ENCODE measurements at places on chromosomes 1 and 21. TPM values are rescaled to one million over a fixed set of nuclear protein-coding genes. Genes with fewer than 3 reads are reported as not detected.

Gene CRABP2
- polyA plus RNA-seq = 0.57 TPM

Gene RAB3B
- not detected for polyA plus RNA-seq

Gene NTMT2
- polyA plus RNA-seq = not detected

Gene ZNF593OS
- 0.16 TPM for polyA plus RNA-seq

Gene OPTC
- polyA plus RNA-seq = not detected

Gene AGBL4
- not detected for polyA plus RNA-seq

Gene MYBPHL
- polyA plus RNA-seq = 0.55 TPM

Gene COL6A1
- polyA plus RNA-seq = 30.4 TPM

GRCh38 chr1:203112475-203112874 lies 15.1 kb upstream of the ADORA1 start:
- H3K27ac ChIP-seq = no peak overlapping the region
- DNase-seq = no peak
- no peak overlapping the region for H3K4me3 ChIP-seq
- H3K4me1 ChIP-seq = peaks cover 14% of the 10 kb centered on the region
- H3K36me3 ChIP-seq = no peaks in the 10 kb centered on the region

DNA sequence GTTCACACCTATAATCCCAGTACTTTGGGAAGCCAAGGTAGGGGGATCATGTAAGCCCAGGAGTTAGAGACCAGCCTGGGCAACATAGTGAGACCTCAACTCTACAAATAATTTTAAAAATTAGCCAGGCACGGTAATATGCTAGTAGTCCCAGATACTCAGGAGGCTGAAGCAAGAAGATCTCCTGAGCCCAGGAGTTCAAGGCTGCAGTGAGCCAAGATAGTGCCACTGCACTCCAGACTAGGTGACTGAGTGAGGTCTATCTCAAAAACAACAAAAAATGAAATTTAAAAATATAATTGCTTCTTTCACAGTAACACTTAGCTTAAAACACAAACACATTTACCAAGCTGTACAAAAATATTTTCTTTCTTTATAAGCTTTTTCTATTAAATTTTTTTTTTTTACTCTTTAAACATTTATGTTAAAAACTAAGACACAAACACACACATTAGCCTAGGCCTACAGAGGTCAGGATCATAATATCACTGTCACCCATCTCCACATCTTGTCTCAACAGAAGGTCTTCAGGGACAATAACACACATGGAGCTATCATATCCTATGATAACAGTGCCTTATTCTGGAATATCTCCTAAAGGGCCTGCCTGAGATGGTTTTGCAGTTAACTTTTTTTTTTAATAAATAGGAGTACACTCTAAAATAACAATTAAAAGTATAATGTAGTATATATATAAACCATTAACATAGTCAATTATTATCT lies 43.9 kb downstream of the TESK2 start:
- no peak overlapping the region for H3K4me3 ChIP-seq
- no peaks in the 10 kb centered on the region for H3K27me3 ChIP-seq
- H3K4me1 ChIP-seq = peaks cover 3% of the 10 kb centered on the region
- no peaks in the 10 kb centered on the region for H3K36me3 ChIP-seq
- H3K27ac ChIP-seq = no peak overlapping the region

- H3K36me3 ChIP-seq = no peaks in the 10 kb centered on the region
- no peaks in the 10 kb centered on the region for H3K27me3 ChIP-seq
- DNase-seq = no peak
Observed at GRCh38 chr1:175219774-175220173, 27.2 kb upstream of the KIAA0040 start.

- no peaks in the 10 kb centered on the region for H3K36me3 ChIP-seq
- H3K4me3 ChIP-seq = peak overlapping the region; percentile 68
Observed at GRCh38 chr1:27575840-27576331, 28.1 kb downstream of the AHDC1 start.

DNA sequence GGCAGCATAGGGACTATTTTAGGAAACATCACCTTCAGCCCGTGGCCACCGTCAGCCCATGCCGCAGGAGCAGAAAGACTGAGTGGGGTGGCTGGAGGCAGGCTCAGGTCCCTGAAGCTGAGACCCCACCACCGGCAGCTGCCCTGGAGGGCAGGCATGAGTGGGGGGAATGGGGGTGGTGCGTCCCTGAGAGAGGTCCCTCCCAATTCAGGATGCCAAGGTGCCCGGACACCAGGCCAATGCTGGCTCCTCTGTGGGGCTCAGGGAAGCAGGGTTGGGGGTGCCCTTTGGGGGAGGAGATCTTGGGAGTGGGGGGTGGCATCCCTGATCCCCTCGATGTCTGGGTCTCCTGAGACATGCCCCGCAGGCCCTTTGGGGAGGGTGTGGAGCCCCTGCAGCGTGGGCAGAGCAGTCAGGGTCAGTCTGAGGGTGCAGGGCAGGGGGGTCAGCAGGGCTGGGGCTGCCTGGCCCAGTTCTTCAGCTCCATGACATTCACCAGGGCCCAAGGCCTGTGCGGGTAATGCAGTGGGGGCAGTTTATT lies 998 bp upstream of the TTC34 start:
- DNase-seq = peak; percentile 30
- peaks cover 11% of the 10 kb centered on the region for H3K27me3 ChIP-seq
- no peak overlapping the region for H3K27ac ChIP-seq
- no peaks in the 10 kb centered on the region for H3K36me3 ChIP-seq
- H3K4me1 ChIP-seq = no peaks in the 10 kb centered on the region

DNA sequence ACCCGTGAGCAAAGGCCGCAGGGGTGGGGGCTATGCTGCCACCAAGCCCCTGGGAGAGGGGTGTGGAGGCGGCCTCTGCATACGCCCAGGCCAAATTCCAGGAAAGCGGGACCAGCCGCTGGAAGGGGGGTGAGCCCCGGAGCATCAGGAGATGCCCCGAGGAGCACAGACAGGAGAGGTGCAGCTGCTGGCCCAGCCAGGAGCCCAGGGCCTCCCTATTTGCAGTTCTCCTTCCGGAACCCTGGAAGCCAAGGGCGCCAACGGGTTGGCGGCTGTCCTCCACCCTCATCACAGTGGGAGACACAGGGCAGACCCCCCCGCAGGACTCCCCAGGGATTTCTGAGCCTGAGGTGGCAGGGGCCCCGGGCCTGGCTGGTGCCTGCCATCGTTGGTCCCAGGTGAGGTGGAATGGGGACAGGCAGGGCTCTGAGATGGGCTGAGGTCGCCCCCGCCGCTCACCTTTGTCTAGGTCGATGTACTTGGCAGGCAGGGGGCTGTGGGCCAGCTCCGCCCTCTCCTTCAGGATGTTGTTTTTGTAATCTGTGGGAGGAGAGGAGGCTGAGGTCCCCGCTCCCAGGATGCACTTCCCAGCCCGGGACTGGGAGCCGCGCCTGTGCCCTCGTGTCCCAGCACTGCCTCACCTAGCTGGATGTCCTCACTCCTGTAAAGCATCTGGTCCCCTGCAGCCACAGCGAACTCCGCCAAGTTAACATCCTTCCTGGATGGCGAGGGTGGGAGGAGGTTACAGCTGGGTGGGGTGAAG lies 4.4 kb upstream of the DVL1 start:
- H3K27me3 ChIP-seq = no peaks in the 10 kb centered on the region
- peaks cover 17% of the 10 kb centered on the region for H3K4me1 ChIP-seq
- H3K4me3 ChIP-seq = no peak overlapping the region

- H3K4me1 ChIP-seq = no peaks in the 10 kb centered on the region
- no peaks in the 10 kb centered on the region for H3K36me3 ChIP-seq
- no peak overlapping the region for H3K4me3 ChIP-seq
Observed at GRCh38 chr1:242770366-242770765, 245.9 kb upstream of the PLD5 start.

DNA sequence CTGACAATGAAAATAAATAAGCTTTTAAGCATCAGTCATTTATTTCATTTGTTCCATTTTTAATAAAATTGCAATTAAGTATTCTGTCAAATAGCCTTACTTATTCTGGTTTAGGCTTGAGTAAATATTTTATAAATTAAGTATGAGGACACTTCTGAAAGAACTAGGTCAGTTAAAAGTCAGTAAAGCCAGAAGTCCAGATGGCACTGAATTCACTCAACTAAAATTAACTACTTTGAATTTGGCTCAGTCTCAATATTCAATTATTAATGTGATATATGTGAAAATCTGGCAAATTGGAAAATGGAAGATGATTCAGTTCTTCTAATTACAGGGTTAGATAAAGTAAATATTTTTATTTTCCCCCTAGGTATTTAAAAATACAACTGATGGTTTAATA lies 174.2 kb downstream of the BRINP3 start:
- no peaks in the 10 kb centered on the region for H3K4me1 ChIP-seq
- no peaks in the 10 kb centered on the region for H3K27me3 ChIP-seq
- DNase-seq = no peak
- no peaks in the 10 kb centered on the region for H3K36me3 ChIP-seq

DNA sequence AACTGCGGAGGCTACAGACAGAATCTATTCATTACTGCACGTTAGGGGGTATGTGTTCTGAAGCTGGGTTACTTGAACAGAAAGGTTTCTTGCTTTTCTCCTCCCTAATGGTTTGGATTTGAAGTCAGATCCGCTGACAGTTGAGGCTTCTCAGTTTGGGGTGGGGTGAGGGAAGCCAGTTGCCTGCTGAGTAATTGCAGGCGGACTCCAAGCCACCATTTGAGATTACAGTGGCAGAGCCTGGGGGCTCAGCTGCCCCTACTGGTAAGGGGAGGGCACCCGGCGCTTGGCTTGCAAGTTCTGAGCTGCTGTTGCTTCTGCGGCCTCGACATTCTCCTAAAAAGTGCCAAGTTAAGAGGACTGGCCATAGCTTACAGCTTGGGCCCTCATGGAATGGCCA lies 2.0 kb downstream of the GRHL3 start:
- H3K4me3 ChIP-seq = peak overlapping the region; percentile 73
- peak overlapping the region; percentile 80 for H3K27ac ChIP-seq
- DNase-seq = no peak
- no peaks in the 10 kb centered on the region for H3K36me3 ChIP-seq

- no peak overlapping the region for H3K27ac ChIP-seq
- no peaks in the 10 kb centered on the region for H3K36me3 ChIP-seq
- no peaks in the 10 kb centered on the region for H3K4me1 ChIP-seq
- H3K4me3 ChIP-seq = no peak overlapping the region
- no peak for DNase-seq
Observed at GRCh38 chr1:210257698-210258529, 25.3 kb downstream of the SERTAD4 start.

DNA sequence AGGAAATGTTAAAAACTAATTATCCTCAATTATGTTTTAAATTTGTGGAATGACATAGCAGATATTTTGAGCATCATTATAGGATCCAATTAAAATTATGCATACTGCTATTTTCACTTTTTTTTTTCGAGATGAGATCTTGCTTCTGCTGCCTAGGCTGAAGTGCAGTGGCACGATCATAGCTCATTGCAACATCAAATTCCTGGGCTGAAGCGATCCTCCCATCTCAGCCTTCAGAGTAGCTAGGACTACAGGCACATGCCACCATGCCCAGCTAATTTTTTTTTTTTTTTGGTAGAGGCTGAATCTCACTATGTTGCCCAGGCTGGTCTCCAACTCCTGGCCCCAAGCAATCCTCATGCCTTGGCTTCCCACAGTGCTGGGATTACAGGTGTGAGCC lies 11.3 kb upstream of the SLC1A7 start:
- peaks cover 3% of the 10 kb centered on the region for H3K27me3 ChIP-seq
- H3K36me3 ChIP-seq = no peaks in the 10 kb centered on the region
- H3K27ac ChIP-seq = no peak overlapping the region
- DNase-seq = no peak
- no peaks in the 10 kb centered on the region for H3K4me1 ChIP-seq
- H3K4me3 ChIP-seq = no peak overlapping the region

DNA sequence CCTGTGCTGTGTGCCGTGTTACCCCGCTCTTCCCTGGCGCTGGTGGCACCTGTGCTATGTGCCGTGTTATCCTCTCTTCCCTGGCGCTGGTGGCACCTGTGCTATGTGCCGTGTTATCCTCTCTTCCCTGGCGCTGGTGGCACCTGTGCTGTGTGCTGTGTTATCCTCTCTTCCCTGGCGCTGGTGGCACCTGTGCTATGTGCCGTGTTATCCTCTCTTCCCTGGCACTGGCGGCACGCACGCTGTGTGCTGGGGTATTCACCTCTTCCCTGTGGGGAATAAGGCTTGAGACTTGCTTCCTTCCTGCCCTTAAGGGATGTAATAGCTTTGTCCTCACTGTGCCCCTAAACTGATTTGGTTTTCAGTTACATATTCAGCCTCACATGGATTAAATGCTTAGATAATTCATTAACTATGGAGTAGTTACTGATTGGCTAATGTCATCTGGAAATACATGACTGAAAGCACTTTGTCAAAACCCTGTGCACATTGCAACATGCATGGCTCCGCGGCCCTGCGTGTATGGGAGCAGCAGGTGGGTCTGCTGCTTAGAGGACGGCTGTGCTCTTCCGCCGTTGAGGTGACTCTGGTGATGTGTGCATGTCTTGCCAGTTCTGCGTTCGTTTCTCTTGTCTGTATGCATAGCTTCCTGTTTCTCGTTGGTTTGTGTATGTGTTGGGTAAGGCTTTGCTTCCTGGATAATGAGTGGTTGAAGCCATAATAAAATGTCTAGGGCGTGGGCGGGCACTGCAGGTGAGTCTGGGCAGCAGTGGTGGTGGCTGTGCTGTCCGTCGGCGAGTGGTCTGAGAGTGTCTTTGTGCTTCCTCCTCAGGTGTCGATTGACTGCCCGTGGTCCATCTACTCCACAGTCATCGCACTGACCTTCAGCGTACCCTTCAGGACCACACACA lies 17.9 kb upstream of the PWP2 start:
- H3K27me3 ChIP-seq = no peaks in the 10 kb centered on the region
- DNase-seq = no peak
- H3K4me1 ChIP-seq = no peaks in the 10 kb centered on the region
- H3K27ac ChIP-seq = no peak overlapping the region
- no peak overlapping the region for H3K4me3 ChIP-seq

DNA sequence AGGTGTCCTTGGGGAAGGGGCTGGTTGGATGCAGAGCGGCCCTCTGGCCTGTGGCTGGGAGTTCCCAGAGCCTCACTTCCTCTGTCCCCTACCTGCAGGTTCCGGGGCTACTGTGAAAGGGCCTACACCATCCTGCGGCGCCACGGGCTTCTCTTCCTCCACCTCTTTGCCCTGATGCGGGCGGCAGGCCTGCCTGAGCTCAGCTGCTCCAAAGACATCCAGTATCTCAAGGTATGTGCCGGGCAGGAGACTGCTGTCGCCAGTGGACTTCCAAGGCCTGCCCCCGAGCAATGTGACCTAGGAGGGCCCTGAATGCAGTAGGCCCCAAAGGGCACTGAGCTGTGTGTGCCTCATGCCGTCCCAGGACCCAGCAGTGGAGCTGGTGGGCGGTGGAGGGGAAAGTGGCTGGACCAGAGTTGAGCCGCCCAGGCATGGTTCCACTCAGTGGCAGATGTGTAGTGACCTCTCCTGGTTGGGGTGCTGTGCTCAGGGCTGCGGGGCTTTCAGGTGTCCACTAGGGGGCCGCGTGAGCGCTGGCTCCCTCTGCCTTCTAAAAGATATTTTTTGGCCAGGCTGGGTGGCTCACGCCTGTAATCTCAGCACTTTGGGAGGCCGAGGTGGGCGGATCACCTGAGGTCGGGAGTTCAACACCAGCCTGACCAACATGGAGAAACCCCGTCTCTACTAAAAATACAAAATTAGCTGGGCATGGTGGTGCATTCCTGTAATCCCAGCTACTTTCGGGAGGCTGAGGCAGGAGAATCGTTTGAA lies 73.4 kb downstream of the PIK3CD start:
- H3K27ac ChIP-seq = no peak overlapping the region
- no peaks in the 10 kb centered on the region for H3K4me1 ChIP-seq
- DNase-seq = no peak
- no peaks in the 10 kb centered on the region for H3K27me3 ChIP-seq

GRCh38 chr1:207239874-207240273 lies 81.6 kb upstream of the CD55 start:
- no peak overlapping the region for H3K27ac ChIP-seq
- H3K4me1 ChIP-seq = no peaks in the 10 kb centered on the region
- no peaks in the 10 kb centered on the region for H3K36me3 ChIP-seq
- H3K27me3 ChIP-seq = no peaks in the 10 kb centered on the region
- DNase-seq = no peak
- no peak overlapping the region for H3K4me3 ChIP-seq

All from psoas muscle (tissue), 8 donors.